Activated CD4-positive, alpha-beta T cell treated with anti-CD3 and anti-CD28 coated beads, Interleukin-2, amount 10 ng/mL, durations not matched to agents 7 days and 5 days (primary cell): ENCODE measurements at places on chromosomes 2 and 18.

DNA sequence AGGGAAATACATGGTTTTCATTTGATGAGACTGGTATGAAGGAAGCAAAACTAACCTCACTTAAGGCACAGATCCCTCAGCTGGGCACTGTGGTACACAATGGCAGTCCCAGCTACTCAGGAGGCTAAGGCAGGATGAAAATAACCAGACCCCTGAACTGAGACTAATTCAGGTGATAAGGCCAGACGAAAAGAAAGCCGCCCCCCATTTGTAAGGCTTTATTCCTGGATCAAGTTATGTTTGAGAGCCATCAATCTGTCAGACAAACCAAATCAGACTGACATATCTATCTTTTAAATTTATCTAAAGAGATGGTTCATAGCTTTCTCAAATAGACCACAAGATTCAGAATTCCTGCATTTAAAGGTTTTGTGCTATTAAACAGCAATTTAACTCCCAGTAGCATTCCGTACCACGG lies 4.1 kb downstream of the SRSF7 start:
- no peak for DNase-seq
- peak overlapping the region; percentile 91 for H3K4me3 ChIP-seq
- H3K27ac ChIP-seq, result no peak overlapping the region
- peaks cover 66% of the 10 kb centered on the region for H3K4me1 ChIP-seq
- peaks cover 75% of the 10 kb centered on the region for H3K36me3 ChIP-seq
- no peaks in the 10 kb centered on the region for H3K27me3 ChIP-seq

DNA sequence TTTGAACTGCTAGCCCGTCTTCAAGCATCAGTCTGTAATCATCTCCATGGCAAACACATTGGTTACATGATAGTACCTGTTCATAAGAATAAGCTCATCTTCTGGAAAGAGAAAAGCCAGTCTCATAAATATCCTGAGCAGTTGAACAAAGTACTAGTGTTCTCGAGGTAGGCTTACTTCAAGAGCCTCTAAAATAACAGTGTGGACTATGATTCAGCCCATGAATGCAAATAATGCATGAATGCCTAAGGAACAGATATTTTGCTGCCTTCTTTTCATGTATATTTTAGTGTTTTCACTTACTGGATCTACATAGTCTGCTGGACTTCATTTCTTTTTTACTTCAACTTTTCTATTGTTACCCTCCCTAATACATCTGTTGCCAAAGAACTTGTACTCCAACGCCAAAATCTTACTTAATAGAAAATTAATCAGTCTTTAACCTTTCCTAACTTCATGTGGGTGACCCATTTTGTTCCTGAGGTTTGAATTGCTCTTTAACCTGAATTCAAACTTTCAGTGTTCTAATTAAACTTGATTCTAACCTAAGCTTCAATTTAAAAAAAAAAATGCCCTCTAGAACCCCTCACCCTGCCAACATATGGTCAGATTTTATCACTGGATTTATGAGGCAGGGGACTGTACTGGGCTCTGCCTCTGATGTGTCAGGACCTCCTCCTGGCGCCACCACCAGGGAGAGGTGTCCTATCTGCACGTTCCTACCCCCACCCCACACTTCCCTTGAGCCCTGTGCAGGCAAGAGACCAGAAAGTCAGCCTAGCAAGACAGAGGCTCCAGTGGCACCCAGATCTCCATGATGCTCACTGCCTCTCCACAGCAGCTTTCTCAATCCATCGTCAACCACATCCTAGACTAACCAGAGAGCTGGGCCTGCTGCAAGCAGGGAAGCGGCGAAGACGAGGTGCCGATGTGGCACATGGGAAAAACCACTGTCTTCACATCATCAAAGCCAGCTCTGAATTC lies 264.7 kb upstream of the ID2 start:
- H3K4me3 ChIP-seq, result no peak overlapping the region
- H3K4me1 ChIP-seq, result no peaks in the 10 kb centered on the region
- H3K27me3 ChIP-seq, result peaks cover 7% of the 10 kb centered on the region
- DNase-seq, result no peak
- H3K27ac ChIP-seq, result no peak overlapping the region
- peaks cover 3% of the 10 kb centered on the region for H3K36me3 ChIP-seq

DNA sequence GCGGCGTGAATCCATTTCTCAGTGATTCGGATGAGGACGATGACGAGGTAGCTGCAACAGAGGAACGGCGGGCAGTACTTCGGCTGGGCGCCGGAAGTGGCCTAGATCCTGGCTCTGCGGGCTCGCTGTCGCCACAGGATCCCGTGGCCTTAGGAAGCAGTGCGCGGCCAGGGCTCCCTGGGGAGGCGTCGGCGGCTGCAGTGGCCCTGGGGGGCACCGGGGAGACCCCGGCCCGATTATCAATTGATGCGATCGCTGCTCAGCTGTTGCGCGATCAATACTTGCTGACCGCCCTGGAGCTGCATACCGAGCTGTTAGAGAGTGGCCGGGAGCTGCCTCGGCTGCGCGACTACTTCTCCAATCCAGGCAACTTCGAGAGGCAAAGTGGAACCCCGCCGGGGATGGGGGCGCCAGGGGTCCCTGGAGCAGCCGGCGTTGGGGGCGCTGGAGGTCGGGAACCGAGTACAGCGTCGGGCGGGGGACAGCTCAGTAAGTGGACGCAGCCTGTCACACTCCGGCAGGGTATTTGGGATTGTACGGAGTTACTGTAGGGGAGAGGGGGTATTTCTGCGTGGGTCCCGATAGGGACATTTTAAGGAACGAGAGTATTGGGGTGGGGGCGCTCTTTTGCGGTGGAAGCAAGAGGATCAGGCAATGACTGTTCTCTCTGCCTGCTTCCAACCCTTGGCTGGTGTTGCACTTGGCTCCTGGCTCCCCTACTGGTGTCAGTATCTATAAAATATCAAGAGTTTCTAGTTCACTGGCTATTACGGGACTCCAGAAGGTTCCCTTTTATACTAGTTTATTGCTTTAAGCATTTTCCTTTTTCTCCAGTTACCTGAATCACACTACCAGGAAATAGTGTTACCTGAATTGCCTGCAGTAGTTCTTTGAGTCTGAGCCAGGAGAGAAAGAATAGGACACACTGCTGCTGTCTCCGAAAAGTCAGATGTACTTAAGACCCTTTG lies 772 bp downstream of the RELCH start:
- H3K36me3 ChIP-seq, result peaks cover 40% of the 10 kb centered on the region
- peak overlapping the region; percentile 99 for H3K4me3 ChIP-seq
- peak; percentile 36 for DNase-seq
- H3K4me1 ChIP-seq, result peaks cover 68% of the 10 kb centered on the region

- H3K36me3 ChIP-seq, result no peaks in the 10 kb centered on the region
- no peak for DNase-seq
- peaks cover 23% of the 10 kb centered on the region for H3K4me1 ChIP-seq
- no peak overlapping the region for H3K27ac ChIP-seq
- H3K4me3 ChIP-seq, result no peak overlapping the region
Observed at GRCh38 chr2:36359067-36359466, 3.5 kb downstream of the CRIM1 start.

DNA sequence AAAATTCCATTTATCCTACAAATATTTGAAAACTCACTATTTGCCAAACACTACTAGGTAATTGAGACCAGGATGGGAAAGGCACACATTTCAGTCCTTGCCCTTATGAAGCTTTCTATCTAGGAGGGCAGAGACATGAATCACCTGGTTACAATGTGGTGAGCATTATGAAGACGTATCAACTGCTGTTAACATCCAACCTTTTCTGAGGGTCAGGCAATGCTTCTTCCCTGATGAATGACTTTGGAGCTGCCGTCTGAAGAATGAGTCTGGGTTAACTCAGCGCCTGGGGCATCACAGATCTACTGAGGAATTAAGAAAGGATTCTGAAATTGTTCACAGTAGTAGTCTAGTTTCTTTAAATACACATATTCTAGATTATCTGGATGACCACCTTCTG lies 62.1 kb upstream of the NOSTRIN start:
- no peaks in the 10 kb centered on the region for H3K27me3 ChIP-seq
- H3K4me3 ChIP-seq, result no peak overlapping the region
- H3K36me3 ChIP-seq, result peaks cover 2% of the 10 kb centered on the region
- no peak overlapping the region for H3K27ac ChIP-seq

DNA sequence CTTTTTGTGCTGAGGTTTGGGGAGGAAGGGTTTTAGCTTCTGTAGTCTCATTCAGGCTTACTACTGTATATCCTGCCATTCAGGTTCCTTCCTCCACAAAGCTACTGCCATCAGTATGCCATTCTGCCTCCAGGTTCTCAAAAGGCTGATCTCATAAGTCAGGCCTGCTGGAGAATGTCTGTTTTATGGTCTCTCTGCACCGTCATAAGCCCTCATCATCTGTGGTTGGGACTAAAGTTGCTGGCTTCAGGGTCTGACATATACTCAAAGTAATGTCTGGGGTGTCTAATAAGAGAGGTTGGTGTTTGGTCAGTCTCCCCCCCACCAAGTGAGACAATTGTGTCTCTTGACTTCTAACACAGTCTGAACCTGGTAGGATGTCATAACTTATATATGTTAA lies 36.2 kb upstream of the CCBE1 start:
- H3K27me3 ChIP-seq, result no peaks in the 10 kb centered on the region
- no peak overlapping the region for H3K4me3 ChIP-seq
- no peak overlapping the region for H3K27ac ChIP-seq
- no peaks in the 10 kb centered on the region for H3K4me1 ChIP-seq

- H3K36me3 ChIP-seq, result no peaks in the 10 kb centered on the region
- DNase-seq, result no peak
- peaks cover 7% of the 10 kb centered on the region for H3K27me3 ChIP-seq
- no peak overlapping the region for H3K4me3 ChIP-seq
Observed at GRCh38 chr18:23963443-23964165, 51.0 kb upstream of the TTC39C start.

- DNase-seq, result no peak
- peaks cover 32% of the 10 kb centered on the region for H3K36me3 ChIP-seq
- H3K4me3 ChIP-seq, result no peak overlapping the region
- peaks cover 60% of the 10 kb centered on the region for H3K4me1 ChIP-seq
- H3K27me3 ChIP-seq, result no peaks in the 10 kb centered on the region
Observed at GRCh38 chr2:25290811-25291495, 50.8 kb downstream of the DNMT3A start.

DNA sequence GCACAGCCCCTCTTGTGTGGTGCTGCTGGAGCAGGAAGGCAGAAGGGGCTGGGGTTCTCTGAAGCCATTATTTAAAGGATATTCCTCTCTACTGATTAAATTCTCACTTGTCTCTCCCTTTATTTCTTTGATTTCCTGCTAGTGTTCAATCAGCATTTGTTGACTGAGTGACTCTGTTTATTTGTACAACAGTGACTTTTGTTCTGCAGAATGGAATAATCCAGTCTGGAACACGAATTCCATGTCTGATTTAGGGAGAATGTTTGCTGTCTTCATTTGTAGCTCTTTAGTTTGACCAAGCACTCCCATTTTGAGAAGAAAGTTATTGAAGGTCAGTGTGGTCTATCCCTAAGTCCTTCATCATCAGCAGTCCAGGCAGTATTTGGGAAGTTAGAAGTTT lies 141.2 kb downstream of the SETBP1 start:
- peaks cover 29% of the 10 kb centered on the region for H3K27me3 ChIP-seq
- no peaks in the 10 kb centered on the region for H3K36me3 ChIP-seq
- no peak overlapping the region for H3K4me3 ChIP-seq
- no peak overlapping the region for H3K27ac ChIP-seq
- DNase-seq, result no peak
- H3K4me1 ChIP-seq, result peaks cover 6% of the 10 kb centered on the region

- peak; percentile 60 for DNase-seq
- no peaks in the 10 kb centered on the region for H3K4me1 ChIP-seq
- H3K4me3 ChIP-seq, result no peak overlapping the region
Observed at GRCh38 chr2:29923110-29923721, 1.8 kb upstream of the ALK start.

DNA sequence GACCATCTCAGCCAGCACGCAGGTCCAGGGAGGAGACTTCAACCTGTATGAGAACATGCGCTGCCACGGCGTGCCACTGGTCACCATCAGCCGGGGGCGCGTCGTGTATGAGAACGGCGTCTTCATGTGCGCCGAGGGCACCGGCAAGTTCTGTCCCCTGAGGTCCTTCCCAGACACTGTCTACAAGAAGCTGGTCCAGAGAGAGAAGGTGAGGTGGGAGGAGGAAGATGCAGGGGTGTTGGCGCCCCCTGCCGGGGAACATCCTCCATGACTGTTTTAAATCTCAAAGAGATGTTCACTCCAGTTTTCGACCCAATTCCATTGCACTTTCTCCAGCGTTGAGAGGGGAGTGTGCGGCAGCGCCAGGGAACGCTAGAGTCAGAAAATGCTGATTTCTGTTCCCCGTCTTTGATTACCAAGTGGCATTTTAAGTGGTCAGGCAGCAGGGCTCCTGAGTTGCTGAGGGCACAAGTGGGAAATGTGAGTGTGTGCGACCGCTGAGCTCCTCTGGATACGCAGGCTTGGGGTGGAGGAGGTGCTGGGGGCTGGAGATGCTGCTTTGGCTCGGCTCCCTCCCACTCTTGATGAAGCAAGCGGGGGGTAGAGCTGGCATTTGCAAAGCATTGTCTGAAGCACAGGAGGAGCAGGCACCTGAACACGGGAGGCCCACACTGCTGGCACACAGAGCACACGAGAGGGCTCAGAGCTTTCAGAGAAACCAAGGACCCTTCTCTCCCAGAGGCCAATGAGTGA lies 27.7 kb upstream of the MAPRE3 start:
- H3K4me3 ChIP-seq, result no peak overlapping the region
- no peaks in the 10 kb centered on the region for H3K4me1 ChIP-seq
- peaks cover 5% of the 10 kb centered on the region for H3K27me3 ChIP-seq
- DNase-seq, result peak; percentile 68
- H3K27ac ChIP-seq, result no peak overlapping the region
- no peaks in the 10 kb centered on the region for H3K36me3 ChIP-seq

DNA sequence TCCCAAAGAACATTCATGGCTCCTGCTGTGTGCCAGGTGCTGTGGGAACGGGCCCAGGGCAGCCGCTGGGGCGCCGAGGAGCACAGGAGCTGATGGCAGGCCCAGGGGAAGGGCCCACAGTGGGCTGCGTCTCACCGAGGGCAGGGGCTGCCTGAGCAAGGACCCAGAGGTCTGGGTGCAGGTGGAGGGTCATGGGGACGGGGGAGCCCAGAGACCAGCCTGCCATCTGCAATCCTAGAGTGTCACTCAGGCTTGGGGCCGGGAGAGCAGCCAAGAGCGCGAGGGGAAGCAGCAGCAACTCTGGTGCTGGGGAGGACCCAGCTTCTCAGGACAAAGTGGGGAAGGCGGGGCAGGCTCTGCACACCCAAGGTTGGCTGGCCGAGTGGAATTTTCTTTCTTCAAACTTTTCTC lies 207.4 kb downstream of the HDAC4 start:
- no peak for DNase-seq
- H3K27me3 ChIP-seq, result no peaks in the 10 kb centered on the region
- peaks cover 28% of the 10 kb centered on the region for H3K36me3 ChIP-seq
- H3K4me1 ChIP-seq, result no peaks in the 10 kb centered on the region
- H3K27ac ChIP-seq, result no peak overlapping the region

- no peaks in the 10 kb centered on the region for H3K27me3 ChIP-seq
- H3K36me3 ChIP-seq, result peaks cover 21% of the 10 kb centered on the region
- peak overlapping the region; percentile 51 for H3K27ac ChIP-seq
- H3K4me3 ChIP-seq, result no peak overlapping the region
Observed at GRCh38 chr18:13461469-13461868, 242.9 kb downstream of the LDLRAD4 start.

DNA sequence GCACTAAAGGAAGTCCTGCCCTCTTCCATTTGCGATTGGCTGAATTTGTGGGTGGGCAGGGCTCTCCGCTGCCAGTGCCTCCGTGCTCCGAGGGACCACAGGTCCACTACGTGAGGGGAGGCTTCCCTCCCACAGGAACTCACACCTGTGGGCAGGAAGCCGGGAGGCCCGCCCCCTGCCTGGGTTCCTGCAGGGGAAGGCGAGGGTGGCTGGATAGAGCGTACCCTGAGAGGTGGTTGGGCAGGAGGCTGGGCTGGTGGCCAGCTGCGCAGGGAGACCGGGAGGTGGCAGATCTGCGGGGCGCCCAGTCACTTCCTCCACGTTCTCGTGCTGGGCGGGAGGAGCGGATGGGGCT lies 47.0 kb upstream of the PTH2R start:
- H3K4me1 ChIP-seq, result peaks cover 6% of the 10 kb centered on the region
- H3K27me3 ChIP-seq, result no peaks in the 10 kb centered on the region
- H3K4me3 ChIP-seq, result no peak overlapping the region
- peaks cover 27% of the 10 kb centered on the region for H3K36me3 ChIP-seq
- DNase-seq, result no peak
- H3K27ac ChIP-seq, result no peak overlapping the region
